ENCODE measurements at places on chromosomes 16 and 17.

GRCh38 chr16:61797961-61798507 lies 238.2 kb downstream of the CDH8 start:
- DNase-seq = no peak

GRCh38 chr17:30554839-30555751 lies 77.9 kb downstream of the GOSR1 start:
- DNase-seq = peak; percentile 9

GRCh38 chr16:70162041-70162451 lies 11.5 kb upstream of the CLEC18C start:
- peak; percentile 4 for DNase-seq

DNA sequence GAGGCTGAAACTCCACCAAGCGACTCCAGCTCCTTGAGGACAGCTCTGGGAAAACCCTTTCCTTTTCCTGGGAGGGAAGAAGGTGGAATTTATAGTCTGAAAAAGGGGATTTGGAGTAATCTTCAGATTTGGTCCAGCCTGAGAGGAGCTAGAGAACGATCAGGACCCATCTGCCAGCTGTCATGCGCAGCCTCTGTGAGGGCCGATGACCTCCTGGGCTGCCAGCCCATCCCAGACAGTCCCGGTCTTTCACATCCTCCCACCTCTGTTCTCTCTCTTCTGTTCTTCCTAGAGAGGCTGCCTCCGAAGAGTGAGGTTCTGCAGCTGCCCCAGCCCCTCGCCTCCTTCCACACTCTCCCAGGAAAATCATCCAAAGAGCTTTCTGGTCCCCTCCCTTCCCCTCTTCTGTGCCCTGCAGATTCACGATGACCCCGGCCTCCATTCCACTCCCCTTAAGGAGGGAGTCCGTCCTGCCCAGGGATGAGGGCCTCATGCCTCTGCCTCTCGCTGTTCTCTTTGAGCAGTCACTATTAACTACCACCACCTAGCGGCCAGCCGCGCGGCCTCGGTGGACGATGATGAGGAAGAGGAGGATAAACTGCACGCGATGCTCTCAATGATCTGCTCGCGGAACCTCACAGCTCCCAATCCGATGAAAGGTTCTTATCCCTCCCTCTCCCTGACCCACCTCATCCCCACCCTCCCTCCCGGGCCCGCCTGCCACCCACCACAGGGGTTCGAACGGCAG lies 29.6 kb downstream of the SGSM2 start:
- no peak for DNase-seq

- no peak for DNase-seq
Measured at GRCh38 chr16:6124136-6124535, 1026.5 kb upstream of the EEF2KMT start.

GRCh38 chr16:2990891-2991290 lies 10.6 kb upstream of the PKMYT1 start:
- no peak for DNase-seq

DNA sequence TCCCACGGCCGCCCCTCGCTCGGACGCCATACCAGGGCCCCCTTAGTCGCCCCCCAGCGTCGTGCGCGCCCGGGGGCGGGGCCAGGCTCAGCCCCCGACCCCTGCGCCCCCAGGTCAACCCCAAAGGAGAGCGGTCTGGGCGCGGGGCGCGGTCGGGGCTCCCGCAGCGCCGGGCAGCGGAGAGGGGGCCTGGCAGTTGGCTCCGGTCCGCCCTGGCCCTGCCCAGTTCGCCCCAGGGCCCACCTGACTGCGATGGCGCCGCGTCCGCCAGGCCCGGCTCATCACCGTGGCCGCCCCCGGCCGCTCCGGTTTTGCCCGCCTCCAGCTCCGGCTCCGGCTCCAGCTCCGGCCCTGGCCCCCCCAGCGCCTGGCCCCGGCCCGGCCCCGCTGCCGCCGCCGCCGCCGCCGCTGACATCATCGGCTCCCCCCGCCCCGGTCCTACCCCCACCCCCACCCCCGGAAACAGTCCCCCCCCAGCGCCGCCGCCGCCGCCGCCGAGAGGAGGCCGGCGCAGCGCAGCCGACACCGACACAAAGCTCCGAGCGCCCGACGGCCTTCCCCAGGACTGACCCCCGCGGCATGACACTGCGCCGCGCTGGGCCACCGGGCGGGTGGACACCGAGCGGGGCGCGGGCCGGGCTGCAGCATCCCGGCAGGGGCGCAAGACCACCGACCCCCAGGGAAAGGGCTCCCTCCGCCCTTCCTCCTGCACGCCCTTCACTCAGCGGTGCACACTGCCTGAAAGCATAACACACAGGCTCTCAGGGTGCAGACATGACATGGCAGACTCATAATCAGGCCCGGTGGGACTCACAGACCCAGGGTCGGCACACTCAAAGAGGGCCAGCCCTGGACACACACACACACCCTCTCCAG lies at the start of gene ZBTB4:
TSS of gene ZBTB4 (minus strand) at position 419 of the 876 bp plus-strand sequence. CDS start 12,830 bp downstream, outside the sequence.
- peak; percentile 56 for DNase-seq

DNA sequence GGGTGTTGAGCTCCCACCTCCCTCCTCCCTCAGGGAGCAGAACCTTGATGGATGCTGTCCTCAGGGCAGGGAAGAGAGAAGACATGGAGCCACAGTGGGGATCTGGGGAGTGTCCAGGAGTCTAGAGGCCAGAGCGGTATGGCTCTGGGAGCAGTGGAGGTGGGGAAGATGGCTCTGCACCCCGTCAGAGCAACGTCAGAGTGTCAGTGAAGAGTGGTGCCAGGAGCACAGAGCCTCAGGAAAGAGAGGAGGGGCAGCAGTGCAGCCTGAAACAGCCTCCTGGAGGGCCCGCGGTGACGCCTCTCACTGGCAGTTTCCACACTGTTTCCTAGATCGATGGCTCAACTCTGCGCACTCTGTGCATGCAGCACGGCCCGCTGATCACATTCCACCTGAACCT lies 23.2 kb upstream of the SLC5A11 start:
- DNase-seq = no peak

DNA sequence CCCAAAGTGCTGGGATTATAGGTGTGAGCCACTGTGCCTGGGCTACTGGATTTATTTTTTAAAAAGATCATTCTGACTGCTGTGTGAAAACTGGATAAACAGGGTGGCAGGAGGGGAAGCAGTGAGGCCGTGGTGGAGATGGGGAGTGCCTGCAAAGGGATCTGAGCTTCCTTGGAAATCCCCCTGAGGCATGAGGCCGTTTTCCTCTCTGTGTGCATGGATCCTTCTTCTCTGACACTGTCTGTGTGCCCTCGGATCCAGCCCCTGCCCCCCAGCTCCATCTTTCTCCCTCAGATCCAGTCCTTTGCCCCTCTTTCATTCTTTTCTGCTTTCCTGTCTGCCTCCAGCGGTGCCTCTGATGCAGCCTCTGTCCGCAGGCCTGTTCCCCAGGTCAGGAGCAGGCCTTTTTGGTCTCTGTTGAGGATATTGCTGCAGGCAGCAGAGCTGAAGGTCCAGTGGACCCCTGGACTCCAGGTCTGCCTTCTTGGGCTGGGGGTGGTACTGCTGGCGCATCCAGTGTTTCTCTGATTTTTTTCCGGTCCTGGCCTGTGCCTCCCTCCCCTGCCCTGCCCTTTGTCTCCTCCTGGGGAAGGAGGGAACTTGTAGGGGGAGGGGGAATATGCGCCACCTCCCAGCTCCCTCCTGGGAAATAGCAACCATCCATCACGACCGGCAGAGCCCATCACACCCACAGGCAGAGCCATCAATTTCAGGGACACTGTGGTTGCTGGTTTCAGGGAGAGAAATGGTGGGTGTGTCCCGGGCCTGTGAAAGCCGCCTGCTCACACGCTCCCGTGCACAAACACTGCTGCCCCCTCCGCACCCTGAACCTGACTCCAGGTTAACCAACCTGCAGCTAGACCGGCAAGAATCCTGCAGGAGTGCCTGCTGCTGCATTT lies 17.0 kb downstream of the MGAT5B start:
- DNase-seq = no peak

GRCh38 chr16:1550069-1550468 lies 16.6 kb downstream of the TMEM204 start:
- no peak for DNase-seq

- DNase-seq = no peak
Measured at GRCh38 chr16:83420206-83420760, 387.5 kb upstream of the HSBP1 start.

DNA sequence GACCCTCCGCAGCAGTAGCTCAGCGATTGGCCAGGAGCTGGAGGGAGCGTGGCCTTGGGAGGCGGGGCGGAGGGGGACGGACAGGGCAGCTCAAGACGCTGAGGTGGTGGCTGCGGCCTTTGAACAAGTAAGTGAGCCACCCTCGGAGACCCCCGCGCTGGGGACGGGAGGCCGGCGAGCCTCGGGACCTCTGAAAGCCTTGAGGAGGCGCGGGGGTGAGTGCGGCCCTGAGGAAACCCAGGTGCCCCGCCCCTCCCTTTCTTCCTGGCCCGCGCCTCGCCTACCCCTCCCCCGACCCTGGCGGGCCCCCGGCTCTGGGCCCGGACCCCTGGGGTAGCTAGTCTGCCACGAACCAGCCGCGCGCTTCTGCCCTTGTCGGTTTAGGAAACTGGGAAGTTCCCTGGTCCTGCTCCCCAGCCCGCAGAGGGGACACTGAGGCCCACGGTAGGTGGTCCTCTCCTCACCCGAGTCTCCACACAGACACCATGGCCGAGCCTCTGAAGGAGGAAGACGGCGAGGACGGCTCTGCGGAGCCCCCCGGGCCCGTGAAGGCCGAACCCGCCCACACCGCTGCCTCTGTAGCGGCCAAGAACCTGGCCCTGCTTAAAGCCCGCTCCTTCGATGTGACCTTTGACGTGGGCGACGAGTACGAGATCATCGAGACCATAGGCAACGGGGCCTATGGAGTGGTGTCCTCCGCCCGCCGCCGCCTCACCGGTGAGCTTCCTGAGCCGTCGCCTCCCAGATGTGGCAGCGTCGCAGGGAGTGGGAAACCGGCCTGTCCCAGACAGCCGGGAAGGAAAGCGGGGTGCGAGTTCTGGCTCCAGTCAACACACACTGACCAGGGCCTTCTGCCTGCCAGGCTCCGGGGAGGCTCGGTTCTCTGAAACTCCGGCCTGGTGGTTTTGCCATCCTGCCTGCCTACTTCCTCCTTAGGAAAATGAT lies at the start of gene MAPK7:
TSS of gene MAPK7 (plus strand) at position 83 of the 945 bp plus-strand sequence. CDS start at position 486, 403 bp downstream.
- DNase-seq = no peak

- no peak for DNase-seq
Measured at GRCh38 chr17:74959826-74960515, 12.6 kb downstream of the HID1 start.

DNA sequence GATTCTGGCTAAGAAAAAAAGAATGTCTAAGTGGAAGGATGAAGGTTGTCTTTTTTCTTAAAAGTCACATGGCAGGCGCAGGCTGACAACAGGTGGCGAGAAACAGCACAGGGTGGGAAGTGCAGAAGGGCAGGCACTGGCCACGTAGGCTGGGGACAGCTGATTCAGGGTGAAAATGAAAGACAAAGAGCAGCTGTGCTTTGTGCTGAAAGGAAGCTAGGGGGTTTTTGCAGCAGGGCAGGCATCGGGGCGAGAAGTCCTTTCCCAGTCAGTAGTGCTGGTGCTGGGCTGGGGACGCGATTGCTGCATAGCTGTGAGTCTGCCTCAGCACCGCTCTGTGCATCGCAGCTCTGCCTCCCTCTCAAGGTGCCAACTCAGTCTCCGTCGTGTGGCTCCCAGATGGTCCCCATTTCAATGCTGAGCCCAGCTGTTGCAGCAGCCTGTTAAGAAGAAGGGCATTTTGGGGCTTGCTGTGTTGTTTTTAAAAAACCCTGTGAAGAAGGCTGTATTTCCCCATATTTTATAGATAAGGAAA lies 183.1 kb upstream of the CCL2 start:
- no peak for DNase-seq
